ENCODE measurements at places on chromosomes 6 and 20.

DNA sequence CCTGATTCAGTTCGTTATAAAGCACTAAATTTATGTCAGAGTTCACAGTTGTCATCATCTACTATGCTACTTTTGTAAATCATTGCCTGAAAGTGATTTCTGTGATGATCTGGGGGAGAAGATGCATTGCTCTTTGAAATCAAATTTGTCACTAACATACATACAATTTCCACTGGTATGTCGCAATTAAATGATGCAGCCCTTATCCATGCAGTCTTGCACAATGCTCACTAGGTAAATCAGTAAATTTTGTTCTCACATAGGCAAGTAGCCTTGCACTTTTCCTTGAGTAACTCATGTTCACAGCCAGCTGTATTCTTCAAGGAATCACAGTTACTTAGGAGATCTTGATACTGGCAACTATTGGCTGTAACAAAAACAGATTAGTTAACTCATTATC, 20.8 kb downstream of the CRISP2 start:
- no peak for DNase-seq

GRCh38 chr20:1184638-1185315, at the start of gene TMEM74B:
TMEM74B (minus strand) TSS chr20:1184981; CDS start chr20:1183801, 1,180 bp downstream.
- no peak for DNase-seq

- no peak for DNase-seq
Observed at GRCh38 chr20:5991623-5992441, 41.4 kb downstream of the MCM8 start.

DNA sequence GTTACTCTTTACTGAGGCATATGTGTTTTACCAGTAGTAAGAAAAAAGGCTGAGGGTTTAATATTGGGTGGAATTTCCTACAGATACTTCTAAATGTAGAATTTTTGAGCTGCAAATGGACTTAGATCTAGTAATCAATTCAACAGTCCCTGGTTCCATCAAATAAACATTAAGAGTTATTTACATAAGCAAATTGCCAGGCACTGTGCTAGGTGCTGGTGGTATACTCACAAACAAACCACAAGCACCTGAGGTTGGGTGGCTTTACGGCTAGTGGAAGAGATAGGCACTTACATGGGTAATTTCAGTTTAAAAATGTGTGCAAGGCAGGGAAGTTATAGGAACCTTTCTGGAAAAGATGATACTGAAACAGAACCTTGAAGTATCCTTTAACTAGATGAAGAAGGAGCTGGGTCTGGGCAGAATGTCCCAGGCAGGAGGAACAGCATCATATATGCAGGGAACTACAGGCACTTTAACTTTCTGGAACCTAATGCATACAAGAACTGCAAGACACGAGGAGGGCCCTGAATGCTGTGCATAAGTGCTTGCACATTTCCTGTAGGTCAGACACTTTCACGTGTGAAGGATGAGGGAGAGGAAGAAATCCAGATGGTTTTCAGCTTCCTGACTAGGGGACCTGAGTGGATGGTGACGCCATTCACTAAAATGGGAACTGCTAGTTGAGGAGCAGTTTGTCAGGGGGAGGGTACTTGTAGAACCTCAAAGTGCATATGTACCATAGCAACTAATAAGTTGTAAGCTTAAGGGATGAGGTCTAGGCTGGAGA, 4.5 kb downstream of the CCN6 start:
- no peak for DNase-seq

- DNase-seq = no peak
Observed at GRCh38 chr20:36646678-36647077, 682 bp upstream of the SLA2 start.

DNA sequence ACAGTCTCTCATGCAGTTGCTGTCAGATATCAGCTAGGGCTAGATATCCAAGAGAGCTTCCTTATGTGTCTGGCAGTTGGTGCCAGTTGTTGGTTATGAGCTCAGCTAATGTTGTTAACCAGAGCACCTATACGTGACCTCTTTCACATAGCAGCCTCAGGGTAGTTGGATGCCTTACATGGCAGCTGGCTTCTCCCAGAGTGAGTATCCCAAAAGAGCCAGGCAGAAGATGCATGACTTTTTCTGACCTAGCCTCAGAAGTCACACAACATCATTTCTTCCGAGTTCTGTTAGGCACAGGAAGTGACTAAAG, 175.7 kb downstream of the VEGFA start:
- DNase-seq = no peak

- DNase-seq = no peak
Observed at GRCh38 chr20:24679448-24680047, 210.1 kb downstream of the SYNDIG1 start.

- no peak for DNase-seq
Observed at GRCh38 chr6:39917329-39917728, 16.9 kb downstream of the MOCS1 start.

- no peak for DNase-seq
Observed at GRCh38 chr6:138757136-138757535, 16.4 kb upstream of the CCDC28A start.

DNA sequence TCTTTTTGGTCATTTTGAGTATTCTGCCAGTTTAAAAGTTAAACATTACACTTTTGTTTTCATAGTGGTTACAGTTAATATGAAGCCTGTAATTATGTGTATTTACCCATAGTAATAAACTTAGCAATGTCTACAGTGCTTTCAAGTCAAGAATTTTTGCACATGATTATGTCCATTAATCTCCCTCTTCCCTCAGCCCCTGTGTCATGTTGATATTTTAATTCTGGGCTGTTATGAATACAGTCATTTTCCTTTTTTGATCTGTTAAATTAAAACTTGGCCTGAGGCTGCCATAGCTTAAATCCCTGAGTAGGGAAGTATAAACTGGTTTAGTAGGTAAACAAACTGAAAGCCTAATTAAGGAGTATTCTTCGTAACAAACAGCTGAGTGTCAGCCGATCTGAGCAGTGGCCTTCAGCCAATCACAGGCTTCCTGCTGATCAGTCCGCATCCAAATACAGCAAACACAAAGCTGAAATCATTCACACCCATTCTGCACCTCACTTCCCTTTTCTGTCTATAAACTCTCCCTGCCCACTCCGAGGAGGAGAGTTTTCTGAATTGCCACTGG, 9.5 kb upstream of the SFT2D1 start:
- no peak for DNase-seq

- DNase-seq = no peak
Observed at GRCh38 chr6:15748341-15748740, 85.5 kb upstream of the DTNBP1 start.

DNA sequence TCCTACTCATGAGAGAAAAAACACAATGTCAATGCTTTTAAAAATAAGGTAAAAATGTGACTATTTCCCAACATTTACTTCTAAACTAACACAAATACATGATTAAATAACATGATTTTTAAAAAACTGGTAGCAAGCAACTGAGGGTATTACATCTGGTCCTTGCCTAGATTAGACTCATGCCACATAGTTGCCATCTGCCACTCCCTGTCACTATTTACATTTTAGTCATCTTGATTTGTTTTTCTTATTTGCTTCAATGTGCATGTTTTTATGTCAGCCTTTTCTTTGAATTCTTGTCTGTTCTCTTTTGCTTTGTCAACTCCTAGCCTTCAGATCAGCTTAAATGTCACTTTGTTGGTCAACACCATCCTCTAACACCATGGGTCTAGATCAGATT, 207.0 kb upstream of the SIM1 start:
- DNase-seq = no peak

DNA sequence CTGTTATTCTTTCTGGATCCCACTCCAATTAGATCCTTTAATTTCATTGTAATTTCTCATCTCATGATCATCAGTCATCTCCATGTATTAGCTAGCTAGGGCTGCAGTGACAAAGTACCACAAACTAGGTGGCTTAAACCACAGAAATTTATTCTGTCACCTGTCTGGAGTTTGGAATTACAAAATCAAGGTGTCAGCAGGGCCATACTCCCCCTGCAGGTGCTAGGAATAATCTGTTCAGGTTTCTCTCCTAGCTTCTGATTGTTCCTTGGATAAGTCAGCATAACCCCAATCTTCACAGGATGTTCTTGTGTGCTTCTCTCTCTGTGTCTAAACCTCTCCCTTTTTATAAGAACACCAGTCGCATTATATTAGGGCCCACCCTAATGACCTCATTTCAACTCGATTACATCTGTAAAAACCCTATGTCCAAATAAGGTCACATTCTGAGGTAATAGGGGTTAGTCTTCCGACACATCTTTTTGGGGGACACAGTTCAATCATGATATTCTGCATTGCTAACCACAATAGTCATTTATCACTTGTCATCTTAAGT, 40.5 kb downstream of the BEND6 start:
- no peak for DNase-seq

GRCh38 chr20:50272030-50272723, 81.5 kb downstream of the CEBPB start:
- DNase-seq = no peak

DNA sequence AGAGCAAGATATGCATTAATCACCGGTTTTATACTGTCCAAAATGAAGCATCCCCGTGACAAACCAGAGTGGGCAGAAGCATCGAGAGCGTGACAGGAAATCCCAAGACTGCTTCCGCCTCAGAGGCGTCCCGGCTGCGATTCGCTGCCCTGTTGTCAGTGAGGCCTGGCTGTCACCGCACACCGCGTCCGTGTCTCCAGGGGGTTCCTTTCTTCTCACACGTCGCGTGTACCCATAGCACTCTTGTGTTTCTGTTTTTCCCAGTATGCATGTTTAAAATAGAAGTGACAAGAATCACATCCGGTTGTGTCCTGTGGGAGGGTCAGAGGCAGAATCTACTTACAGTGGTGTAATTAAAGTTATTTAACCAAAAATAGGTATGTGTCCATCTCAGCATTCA, 8.3 kb upstream of the ADRM1 start:
- DNase-seq = no peak

GRCh38 chr20:63840405-63840828, 9.4 kb upstream of the ZBTB46 start:
- DNase-seq = no peak

GRCh38 chr20:60203451-60203850, 245.2 kb downstream of the CDH26 start:
- DNase-seq = no peak

- no peak for DNase-seq
Observed at GRCh38 chr6:140048202-140048790, 673.8 kb upstream of the CITED2 start.

DNA sequence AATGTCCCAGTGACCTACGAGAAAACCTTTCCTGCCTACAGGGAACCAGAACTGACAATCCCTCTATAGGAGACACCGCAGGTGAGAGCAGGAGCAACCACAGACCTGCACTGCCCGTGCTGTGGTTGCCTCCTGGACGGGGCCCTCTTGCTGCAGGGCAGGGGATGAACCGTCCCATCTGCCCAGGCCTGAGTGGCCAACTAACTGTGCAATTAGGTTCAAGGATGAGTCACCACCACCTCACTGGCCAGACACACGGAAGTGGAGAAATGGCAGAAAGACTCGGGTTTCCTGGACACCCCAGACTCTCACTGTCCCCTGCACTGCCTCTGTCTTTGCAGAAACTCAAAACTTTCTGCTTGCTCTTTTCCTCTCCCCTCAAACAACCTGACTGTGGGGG, 13.8 kb upstream of the HLA-G start:
- DNase-seq = no peak

- no peak for DNase-seq
Observed at GRCh38 chr20:37229357-37229756, 32.3 kb downstream of the GHRH start.

DNA sequence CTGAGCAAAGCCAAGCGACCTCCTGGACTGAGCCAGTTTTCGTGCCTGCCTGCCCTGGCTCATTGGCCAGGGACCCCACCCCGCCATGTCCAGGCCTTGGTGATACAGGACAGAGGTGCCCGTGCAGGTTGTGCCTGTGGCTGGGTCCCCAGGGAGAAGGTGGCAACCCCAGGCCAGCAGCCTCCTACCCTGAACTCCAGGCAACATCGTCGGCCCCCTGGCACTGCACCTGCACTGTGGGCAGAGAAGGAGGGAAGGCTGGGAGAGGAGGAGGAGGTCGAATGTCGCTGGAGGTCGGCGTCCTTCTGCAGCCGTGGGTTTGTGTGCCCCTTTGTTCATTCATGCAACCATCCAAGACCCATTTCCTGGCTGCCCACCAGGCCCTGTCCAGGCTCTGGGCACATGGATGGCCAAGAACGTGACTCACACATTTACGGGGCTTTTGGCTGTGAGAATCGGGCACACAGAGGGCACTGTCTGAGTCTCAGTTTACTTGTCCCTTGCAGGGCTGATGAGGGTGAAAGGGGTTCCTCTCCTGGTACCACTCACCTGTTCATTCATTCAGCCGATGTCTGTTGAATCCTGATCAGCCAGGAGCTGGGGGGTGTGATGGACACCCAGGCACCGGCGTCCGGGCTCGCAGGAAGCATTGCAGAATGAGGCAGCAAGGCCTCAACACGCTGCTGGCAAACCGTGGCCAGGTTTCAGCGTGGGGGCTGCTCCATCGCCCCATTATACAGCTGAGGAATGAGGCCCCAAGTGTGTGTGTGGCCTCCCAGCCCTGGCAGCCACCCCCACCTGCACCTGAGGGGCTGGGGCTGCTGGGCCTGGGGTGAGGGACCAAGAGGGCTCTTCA, 2.3 kb upstream of the RBBP8NL start:
- DNase-seq = no peak

DNA sequence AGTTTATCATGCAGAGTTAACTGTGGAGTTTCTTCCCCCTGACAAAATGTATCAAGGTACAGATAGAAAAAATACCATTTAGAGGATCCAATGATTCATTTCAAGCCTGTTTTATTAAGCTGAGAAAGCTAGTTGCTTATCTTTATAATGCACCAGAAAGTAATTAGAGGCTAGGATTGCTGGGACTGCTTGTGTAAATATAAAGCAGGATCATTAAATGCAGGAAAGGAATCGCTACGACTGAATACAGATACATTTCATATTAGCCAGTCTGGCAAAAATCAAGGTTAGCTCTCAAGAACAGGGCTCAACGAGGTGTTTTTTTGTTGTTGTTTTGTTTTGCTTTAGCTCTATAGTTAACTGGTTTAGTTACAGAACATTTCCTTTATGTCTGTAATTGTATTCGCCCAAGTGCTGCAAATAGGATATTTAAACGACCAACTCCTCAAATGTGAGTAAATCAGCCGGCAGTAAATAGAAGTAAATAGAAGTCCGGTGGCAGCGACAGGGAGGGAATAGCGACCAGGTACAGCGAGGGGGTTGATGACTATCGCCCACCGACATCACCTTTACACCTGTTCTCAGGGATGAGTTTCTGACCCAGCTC, 748 bp downstream of the UBE2J1 start:
- no peak for DNase-seq

DNA sequence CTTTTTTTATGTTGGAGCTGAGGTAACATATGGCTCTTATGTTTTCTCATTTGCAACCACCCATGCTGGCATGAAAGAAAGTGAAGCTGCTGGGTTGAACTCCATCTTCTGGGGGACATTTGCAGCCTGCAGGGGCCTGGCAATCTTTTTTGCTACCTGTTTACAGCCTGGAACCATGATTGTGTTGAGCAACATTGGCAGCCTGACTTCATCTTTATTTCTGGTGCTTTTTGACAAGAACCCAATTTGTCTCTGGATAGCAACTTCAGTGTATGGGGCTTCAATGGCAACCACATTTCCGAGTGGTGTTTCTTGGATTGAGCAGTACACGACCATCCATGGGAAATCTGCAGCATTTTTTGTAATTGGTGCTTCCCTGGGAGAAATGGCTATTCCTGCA, 179.0 kb downstream of the SLC16A10 start:
- no peak for DNase-seq

GRCh38 chr6:150841697-150842096, 23.8 kb upstream of the MTHFD1L start:
- no peak for DNase-seq

Measured in effector memory CD4-positive, alpha-beta T cell (primary cell).